ENCODE measurements at places on chromosomes 11 and 22.

GRCh38 chr11:10666556-10667520, 26.7 kb downstream of the IRAG1 start:
- no peak for DNase-seq

- no peak for DNase-seq
Observed at GRCh38 chr22:40401532-40401931, 31.1 kb downstream of the SGSM3 start.

DNA sequence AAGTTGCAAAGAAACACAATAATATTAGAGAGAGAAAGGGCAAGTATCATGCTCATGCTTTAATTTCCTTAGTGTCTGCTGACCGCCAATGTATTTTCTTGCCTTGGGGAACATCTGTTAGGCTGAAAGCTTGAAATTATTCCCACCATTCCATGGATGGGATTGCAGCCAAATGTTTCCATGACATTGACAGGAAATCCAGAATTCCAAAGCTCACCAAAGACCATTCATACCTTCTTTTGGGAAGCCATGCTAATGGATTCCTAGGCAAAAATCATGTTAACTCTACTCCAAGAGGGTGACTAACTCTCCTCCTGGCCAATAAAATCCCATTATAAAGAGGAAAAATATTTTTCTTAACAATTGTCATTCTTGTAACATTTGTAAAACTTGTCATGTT, 661.4 kb upstream of the FAT3 start:
- DNase-seq, result no peak

- DNase-seq, result no peak
Observed at GRCh38 chr22:19886605-19887255, 32.1 kb upstream of the GNB1L start.

GRCh38 chr11:7154881-7155361, 66.1 kb downstream of the RBMXL2 start:
- no peak for DNase-seq

- DNase-seq, result peak; percentile 81
Observed at GRCh38 chr11:65422633-65423515, at the start of gene NEAT1. Gene NEAT1 (plus strand): TSS chr11:65422798.
